ENCODE measurements at places on chromosomes 6 and 20.

DNA sequence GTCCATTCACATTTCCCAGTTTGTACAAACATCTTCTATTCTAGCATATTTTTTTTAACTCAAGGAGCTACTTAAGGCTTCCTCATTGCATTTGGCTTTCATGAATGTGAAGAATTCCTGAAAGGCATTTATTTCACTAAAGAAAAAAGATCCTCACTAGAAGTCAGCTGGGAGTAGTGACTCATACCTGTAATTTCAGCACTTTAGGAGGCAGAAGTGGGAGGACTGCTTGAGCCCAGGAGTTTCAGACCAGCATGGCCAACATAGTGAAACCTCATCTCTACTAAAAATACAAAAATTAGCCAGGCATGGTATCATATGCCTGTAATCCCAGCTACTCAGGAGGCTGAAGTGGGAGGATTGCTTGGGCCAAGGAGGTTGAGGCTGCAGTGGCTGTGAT is 30.9 kb upstream of the XRN2 start:
- H3K36me3 ChIP-seq: no peaks in the 10 kb centered on the region
- no peak overlapping the region for H3K4me3 ChIP-seq
- DNase-seq: no peak
- no peaks in the 10 kb centered on the region for H3K4me1 ChIP-seq
- peaks cover 4% of the 10 kb centered on the region for H3K27me3 ChIP-seq

GRCh38 chr20:20021835-20022234 is 4.7 kb downstream of the NAA20 start:
- no peaks in the 10 kb centered on the region for H3K27me3 ChIP-seq
- H3K27ac ChIP-seq: no peak overlapping the region
- no peak overlapping the region for H3K4me3 ChIP-seq
- H3K36me3 ChIP-seq: no peaks in the 10 kb centered on the region

- H3K27ac ChIP-seq: no peak overlapping the region
- no peaks in the 10 kb centered on the region for H3K27me3 ChIP-seq
- DNase-seq: peak; percentile 48
- H3K4me3 ChIP-seq: no peak overlapping the region
Measured at GRCh38 chr6:151475653-151476523, 17.9 kb upstream of the CCDC170 start.

GRCh38 chr6:169972736-169973135 is 221.3 kb downstream of the ERMARD start:
- no peak overlapping the region for H3K27ac ChIP-seq
- DNase-seq: no peak
- H3K36me3 ChIP-seq: no peaks in the 10 kb centered on the region
- peaks cover 29% of the 10 kb centered on the region for H3K27me3 ChIP-seq
- no peak overlapping the region for H3K4me3 ChIP-seq

DNA sequence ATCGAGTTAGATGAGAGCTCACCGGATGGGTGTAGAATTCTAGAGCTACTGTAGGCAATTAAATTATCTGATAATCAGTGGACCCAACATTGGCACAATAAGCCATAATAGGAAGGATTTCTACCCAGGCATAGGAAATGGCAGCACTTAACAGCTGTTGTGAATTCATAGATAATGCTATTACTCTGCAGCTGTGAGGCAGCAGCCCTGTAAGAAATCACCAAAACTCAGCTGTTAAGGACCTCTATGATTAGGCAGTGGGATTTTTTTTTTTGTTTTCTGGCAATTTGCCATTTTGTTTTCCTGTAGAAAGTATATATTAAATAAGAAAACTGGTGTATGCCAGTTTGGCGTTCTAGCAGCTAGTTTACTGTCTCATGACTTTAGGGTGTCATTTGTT is 609.1 kb upstream of the SLC35B3 start:
- H3K36me3 ChIP-seq: no peaks in the 10 kb centered on the region
- H3K4me1 ChIP-seq: no peaks in the 10 kb centered on the region
- H3K4me3 ChIP-seq: no peak overlapping the region
- H3K27me3 ChIP-seq: no peaks in the 10 kb centered on the region

DNA sequence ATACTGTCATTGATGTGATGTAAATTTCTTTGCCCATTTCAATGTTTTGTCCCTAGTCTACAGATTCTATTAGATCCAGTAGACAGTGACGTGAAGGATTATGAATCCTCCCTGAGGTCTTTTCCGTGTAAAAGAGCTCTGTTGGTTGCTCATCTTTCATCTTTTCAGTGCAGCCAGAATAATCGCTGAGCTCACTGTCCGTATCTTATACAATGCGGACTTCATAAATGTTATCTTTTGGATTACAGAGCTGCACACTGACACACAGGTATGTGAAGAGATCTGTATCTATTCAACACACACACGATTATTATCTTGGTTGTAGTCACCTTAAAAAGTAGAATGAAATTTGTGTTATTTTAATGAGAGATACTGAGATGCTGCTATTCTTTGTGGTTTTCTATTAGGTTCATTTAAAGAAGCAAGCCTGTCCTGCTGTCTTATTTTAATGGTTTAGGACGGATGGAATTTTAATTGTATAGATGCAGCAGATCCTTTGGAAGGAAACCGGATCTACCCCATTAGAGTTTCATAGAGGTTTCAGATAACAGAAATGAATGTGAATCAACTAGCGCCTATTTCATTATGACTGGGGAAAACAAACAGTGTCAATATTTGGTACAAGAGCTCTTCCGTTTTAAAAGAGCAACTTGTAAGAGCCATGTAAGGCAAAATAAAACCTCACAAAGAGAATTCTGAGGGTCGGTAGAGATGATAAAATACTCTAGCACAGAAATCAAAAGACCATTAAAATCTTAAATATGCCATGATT is 79.4 kb downstream of the BMP6 start:
- H3K27me3 ChIP-seq: peaks cover 2% of the 10 kb centered on the region
- no peaks in the 10 kb centered on the region for H3K36me3 ChIP-seq
- H3K4me1 ChIP-seq: no peaks in the 10 kb centered on the region
- no peak overlapping the region for H3K27ac ChIP-seq

DNA sequence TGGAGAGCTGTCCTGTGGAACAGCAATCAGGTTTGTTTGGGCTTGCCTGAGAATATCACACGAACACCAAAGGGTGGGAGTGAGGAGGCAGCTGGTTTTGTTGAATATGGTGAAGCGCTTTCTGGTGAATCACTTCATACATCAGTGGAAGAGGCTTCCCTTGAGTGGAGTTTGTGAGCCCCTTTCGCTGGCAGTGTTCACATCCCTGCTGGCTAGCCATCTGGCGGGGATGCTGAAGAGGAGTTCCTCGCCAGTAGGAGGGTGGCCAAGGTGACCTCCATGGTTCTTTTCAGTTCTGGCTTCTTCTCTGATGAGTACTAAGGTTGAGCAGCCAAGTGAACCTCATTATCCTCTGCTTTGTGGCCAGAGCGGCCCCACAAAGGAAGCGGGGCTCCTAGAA is 37.7 kb upstream of the RNF8 start:
- DNase-seq: no peak
- H3K4me1 ChIP-seq: no peaks in the 10 kb centered on the region
- peaks cover 82% of the 10 kb centered on the region for H3K36me3 ChIP-seq
- no peaks in the 10 kb centered on the region for H3K27me3 ChIP-seq

- no peak overlapping the region for H3K27ac ChIP-seq
- H3K4me1 ChIP-seq: no peaks in the 10 kb centered on the region
- no peak overlapping the region for H3K4me3 ChIP-seq
- no peak for DNase-seq
- H3K27me3 ChIP-seq: no peaks in the 10 kb centered on the region
- peaks cover 10% of the 10 kb centered on the region for H3K36me3 ChIP-seq
Measured at GRCh38 chr20:33609504-33609903, 52.6 kb upstream of the C20orf144 start.

DNA sequence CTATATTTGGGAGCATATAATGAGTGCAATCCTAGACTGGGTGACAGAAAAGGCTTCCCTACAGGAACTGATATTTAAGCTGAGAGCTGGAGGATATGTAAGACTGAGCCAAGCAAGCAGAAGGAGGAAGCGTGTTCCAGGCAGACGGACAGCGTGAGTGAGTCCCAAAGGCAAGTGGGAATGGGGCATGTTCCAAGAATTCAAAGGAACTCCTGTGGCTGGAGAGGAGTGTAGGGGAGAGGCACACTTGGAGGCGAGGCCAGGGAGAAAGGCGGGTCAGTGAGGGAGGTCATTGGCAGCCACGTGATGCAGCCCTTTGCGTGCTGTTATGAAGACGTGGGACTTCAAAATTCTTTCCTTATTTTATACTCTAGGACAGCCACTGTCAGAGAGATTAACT is 27.9 kb upstream of the SGK1 start:
- no peak for DNase-seq
- no peaks in the 10 kb centered on the region for H3K27me3 ChIP-seq
- H3K27ac ChIP-seq: no peak overlapping the region
- H3K4me3 ChIP-seq: no peak overlapping the region
- no peaks in the 10 kb centered on the region for H3K36me3 ChIP-seq

- DNase-seq: no peak
- H3K27me3 ChIP-seq: peaks cover 40% of the 10 kb centered on the region
- H3K36me3 ChIP-seq: no peaks in the 10 kb centered on the region
Measured at GRCh38 chr20:45470262-45470931, 844 bp downstream of the WFDC2 start.

DNA sequence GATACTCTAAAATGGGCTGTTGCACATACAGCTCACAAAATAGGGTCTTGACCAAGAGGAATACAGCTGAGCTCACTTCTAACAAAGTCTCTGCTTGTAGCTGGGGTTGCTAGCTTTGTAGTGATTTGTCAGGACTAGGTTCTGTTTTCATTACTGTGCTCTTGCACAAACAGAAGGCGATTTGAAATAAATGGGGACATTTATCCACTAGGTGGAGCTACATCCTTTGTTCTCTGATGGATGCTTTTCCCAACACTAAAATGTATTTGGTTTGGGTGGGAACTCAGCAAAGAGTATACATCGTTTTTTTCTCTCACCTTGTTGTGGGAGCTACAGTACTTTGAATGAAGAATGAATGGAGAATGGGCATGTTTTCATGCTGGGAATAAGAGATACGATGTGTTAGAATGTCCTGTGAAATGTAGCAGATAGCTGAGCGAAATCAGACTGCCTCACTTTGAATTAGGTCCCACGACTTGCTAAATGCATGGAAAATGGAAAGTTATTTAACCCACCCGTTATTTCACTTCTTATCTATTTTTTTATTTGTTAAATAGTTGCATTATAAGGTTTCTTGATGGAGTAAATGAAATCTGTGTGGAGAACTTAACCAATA is 494.7 kb upstream of the MAP3K7 start:
- H3K36me3 ChIP-seq: no peaks in the 10 kb centered on the region
- H3K4me3 ChIP-seq: no peak overlapping the region
- DNase-seq: no peak

DNA sequence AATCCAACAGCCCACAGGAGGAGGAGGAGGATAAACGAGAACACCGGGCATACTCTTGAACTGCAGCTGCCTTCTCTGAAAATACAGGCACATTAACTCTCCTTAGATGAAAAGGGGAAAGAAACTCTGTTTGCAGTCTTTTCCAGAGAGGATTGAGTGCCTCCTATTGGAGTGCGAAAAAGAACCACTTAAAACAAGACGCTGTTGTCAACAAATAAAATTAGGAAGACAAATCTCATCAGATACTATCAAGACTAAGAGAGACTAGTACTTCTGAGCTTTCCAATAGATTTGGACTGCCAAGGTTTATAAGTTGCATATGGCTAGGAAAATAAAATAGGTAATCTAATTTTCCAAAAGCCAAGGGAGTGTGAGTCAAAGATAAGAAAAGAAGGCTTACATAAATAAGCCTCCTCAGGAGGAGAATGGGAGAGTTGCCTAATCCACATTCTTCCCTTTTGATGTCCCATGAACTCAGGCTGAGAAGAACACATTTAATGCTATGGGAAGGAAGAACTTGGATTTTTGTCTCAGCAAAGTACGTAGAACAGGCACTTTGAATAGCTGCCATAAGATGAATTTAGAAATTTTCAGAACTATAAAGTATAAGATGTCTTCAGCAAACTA is 154.7 kb downstream of the ARHGAP18 start:
- H3K4me1 ChIP-seq: no peaks in the 10 kb centered on the region
- H3K36me3 ChIP-seq: no peaks in the 10 kb centered on the region
- no peaks in the 10 kb centered on the region for H3K27me3 ChIP-seq
- no peak for DNase-seq
- H3K4me3 ChIP-seq: no peak overlapping the region
- H3K27ac ChIP-seq: no peak overlapping the region

- H3K27me3 ChIP-seq: no peaks in the 10 kb centered on the region
- no peak overlapping the region for H3K4me3 ChIP-seq
- no peaks in the 10 kb centered on the region for H3K36me3 ChIP-seq
- H3K27ac ChIP-seq: no peak overlapping the region
Measured at GRCh38 chr20:48282591-48283228, 497.4 kb upstream of the SULF2 start.

DNA sequence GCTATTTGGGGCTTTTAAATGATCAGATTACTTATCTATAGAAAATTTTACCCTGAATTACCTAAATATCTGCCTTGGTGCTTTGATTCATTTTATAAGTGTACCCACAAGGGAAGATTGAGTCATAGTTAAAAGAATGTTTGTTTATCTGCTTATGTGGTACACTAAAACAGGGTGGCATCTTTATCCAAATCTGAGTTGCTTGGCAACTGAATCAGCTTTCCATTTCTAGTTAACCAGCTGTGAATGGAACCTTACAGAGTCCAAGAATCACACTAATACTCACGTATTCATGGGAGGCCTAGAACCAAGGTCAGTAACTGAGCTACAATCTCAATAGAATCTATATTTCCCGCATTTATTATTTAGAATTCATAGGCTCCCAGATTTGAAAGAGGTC is 44.0 kb upstream of the CAP2 start:
- H3K4me3 ChIP-seq: no peak overlapping the region
- no peak for DNase-seq
- no peak overlapping the region for H3K27ac ChIP-seq
- H3K36me3 ChIP-seq: no peaks in the 10 kb centered on the region
- no peaks in the 10 kb centered on the region for H3K4me1 ChIP-seq

DNA sequence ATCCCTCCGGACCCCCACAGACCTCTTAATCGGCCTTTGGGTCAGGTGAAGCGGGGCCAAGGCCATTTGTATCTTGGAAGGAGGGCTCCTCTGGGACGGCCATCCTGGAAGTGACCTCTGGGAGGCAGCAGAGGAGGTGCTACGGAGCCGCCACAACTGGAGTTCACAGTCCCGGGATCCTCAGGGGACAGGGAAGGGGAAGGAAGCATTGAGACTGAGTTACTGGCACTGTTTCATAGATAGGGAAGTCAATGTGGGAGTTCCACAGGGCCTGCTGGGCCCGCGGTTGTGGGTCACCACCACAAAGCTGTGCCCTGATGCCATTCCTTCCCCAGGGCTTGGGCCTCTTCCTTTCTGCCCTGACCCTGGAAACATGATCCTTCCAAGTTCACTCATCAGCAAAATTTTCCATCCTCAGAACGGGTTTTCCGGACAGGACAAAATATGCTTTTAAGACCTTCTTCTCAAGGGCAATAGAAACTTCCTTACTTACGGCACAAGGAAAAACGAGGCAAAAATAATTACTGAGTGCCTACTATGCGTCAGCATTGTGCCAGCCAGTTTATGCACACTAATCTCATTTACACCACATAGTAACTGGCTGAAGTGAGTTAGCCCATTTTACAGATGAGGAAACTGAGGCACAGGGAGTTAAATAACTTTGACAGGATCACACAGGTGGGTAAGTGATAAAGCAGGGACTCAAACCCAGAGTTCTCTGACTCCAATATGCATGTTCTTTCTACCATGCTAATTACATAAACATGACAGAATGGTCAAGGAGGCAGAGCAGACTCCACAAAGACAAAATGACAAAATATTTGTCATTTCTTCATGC is 143.8 kb downstream of the UNC5CL start:
- no peaks in the 10 kb centered on the region for H3K36me3 ChIP-seq
- no peaks in the 10 kb centered on the region for H3K4me1 ChIP-seq
- H3K27ac ChIP-seq: no peak overlapping the region
- no peak for DNase-seq
- H3K4me3 ChIP-seq: no peak overlapping the region
- H3K27me3 ChIP-seq: peaks cover 28% of the 10 kb centered on the region
